ENCODE measurements at places on chromosomes 2 and 18.

GRCh38 chr2:28638102-28638501 lies 113.5 kb upstream of the PPP1CB start:
- no peak for DNase-seq

DNA sequence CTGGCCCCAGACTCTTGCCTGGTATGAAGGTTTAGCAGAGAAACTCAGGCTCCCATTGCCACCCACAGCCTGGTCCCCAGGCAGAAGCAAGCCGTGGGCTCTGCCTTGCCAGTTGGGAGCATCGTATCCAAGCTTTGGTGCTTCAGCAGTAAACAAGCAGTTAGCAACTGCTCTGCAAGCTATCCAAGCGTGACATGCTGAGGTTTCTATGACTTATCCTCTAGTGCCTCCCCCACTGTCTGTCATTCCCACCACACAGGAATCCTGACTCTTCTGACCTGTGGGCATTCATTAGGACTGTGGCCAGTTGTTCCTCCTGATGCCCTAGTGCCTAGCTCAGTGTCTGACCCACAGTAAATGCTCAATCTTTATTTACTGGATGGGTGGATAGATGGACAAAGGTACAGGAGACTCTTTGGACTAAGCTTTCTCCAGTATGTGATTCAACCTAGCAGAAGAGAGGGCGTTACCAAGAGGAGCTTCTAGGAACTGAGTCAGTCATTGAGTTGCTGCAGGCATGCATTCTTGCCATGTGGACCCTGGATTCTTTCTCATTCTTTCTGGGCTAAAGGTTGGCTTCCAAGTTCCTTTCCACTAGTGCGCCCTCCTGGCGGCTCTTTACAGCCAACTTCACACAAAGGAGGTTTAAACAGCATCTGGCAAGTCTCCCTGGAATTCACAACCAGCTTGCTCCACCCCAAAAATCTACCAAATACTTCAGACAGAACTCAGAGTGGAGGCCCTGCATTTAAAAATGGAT lies 40.6 kb upstream of the MRPL19 start:
- DNase-seq: no peak

- DNase-seq: no peak
Observed at GRCh38 chr18:9952633-9953416, 39.0 kb downstream of the VAPA start.

DNA sequence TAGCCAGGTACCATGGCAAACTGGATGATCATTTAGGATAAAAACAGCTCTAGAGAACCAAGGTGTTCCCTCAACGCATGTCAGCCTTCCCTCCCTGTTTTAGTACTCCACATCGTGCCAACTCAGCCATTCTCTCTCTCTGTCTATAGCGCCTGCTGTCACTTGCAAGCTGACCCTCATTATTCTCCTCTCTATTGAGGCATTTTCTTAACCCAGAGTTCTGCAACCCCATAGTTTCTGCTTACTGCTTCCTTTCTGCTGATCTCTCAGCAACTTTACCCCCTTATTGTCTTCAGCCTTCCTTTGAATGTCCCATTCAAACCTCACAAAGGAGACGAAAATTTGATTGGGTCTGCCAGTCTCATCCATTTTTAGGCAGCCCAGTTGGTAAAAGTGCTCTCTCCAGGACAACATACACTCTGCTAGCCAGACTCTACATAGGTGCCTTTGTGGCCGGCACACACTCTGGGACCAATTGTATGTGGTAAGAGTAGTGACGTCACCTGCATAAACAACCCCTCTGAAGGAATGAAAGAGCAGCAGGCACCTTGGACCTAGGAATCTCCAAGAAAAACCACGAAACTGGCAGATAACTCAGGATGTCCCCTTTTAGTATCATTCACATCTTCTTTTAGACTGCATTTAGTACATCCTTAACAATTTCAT lies 367.2 kb upstream of the KCNH7 start:
- DNase-seq: no peak

DNA sequence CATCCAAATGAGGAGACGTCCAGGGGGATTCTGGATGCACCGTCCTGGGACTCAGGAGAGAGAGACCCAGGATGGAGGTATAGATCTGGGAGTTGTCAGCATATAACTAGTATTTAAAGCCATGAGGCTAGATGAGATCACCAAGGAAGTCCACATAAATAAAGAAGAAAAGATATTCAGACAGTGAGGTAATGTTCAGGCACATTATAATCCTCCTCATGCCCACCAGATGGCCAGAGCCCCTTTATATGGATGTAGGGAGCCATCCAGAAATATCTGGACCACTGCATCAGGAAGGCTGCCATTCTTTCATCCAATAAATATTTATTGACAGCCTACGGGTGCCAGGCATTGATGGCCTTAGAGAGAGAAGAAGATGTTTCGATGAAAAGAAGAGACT lies 21.2 kb upstream of the NCKAP5 start:
- no peak for DNase-seq

GRCh38 chr2:168460571-168460970 lies 4.5 kb downstream of the CERS6 start:
- DNase-seq: no peak

DNA sequence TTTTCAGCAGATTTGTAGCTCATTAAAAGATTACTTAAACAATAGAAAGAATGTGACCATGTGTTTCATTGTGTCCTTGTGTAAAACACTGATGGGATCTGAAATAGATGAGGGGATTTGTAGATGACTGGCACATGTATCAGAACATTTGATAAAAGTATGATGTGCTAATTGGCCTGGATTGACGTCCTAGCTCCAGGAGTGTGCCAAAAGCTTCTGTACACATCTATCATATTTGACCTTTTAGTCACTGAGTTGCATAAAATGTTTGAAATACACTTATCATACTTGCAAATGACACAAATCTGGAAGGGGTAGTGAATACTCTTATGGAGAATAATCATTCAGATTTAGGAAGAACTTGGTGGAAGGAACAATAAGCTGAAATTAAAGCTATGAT lies 778.5 kb downstream of the ERBB4 start:
- no peak for DNase-seq

- DNase-seq: no peak
Observed at GRCh38 chr2:28608500-28609424, 112.9 kb downstream of the PLB1 start.

DNA sequence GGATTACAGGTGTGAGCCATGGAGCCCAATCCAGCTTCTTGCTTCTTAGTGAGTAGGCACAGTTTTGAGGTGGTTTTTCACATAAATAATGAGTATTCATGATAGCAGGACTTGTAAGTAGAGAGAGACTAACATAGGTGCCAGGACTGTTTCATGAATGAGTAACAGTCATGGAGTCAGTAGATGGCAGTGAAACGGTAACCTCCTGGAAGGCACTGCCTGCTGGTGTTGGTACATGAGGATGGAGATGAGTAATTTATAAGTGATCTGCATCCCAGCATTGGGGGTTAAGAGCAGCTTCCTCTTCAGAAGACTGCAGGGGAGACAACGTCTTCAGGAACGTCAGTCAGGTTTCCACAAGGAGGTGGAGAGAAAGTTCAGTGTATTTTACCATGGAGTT lies 143.8 kb downstream of the HAUS1 start:
- no peak for DNase-seq

- DNase-seq: no peak
Observed at GRCh38 chr2:100524331-100524730, 38.5 kb upstream of the PDCL3 start.

- DNase-seq: no peak
Observed at GRCh38 chr2:28442328-28442727, 49.7 kb downstream of the FOSL2 start.

DNA sequence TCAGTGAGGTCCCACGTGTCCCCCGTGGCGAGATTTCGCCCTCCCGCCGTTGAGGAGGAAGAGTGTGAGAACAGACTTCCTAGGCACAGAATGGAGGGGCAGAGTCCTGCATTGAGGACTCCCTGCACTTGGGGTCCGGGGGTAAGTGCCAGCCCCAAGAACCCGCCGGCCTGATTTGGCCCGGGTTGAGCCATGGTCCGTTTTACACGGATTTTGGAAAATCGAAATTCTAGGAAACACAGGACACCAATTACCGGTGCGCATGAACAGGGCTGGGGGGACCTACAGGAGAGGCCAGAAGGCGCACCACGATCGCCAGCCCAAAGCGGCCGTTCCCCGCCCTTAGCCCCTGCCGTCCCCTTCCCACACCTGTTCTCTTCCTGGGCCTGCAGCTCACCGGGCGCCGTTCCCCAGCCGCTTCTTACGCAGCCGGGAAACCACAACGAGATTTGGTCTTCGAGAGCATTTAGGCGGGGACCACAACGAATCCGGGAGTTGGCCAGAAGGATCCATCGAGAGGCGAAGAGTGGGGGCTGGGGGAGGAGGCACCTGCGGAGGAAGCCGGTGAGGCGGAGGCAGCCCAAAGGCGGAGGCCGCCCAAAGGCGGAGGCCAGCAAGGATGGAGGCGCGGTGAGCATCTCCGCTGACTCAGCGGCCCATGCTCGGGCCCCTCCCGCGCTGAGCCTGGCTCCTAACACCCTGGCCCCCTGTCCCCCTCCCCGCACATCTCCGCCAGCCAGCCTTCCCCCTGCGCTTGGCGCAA lies 464 bp upstream of the TLX2 start:
- DNase-seq: peak; percentile 54

DNA sequence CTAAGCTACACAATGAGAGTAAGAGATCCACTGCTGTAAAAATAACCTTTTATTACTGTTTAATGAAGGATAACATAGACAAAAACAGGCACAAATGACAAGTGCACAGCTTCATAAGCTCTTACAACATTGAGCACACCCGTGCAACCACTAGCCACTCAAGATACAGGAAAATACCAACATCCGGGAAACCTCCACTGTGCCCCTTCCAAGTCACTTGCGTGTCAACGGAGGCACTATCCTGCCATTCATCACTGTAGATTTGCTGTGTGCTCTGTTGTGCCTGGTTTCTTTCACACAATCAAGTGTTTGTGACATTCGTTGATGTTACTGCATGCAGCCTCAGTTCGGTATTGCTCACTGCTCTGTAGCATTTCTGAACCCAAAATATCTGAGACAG lies 292.9 kb upstream of the MYT1L start:
- no peak for DNase-seq

DNA sequence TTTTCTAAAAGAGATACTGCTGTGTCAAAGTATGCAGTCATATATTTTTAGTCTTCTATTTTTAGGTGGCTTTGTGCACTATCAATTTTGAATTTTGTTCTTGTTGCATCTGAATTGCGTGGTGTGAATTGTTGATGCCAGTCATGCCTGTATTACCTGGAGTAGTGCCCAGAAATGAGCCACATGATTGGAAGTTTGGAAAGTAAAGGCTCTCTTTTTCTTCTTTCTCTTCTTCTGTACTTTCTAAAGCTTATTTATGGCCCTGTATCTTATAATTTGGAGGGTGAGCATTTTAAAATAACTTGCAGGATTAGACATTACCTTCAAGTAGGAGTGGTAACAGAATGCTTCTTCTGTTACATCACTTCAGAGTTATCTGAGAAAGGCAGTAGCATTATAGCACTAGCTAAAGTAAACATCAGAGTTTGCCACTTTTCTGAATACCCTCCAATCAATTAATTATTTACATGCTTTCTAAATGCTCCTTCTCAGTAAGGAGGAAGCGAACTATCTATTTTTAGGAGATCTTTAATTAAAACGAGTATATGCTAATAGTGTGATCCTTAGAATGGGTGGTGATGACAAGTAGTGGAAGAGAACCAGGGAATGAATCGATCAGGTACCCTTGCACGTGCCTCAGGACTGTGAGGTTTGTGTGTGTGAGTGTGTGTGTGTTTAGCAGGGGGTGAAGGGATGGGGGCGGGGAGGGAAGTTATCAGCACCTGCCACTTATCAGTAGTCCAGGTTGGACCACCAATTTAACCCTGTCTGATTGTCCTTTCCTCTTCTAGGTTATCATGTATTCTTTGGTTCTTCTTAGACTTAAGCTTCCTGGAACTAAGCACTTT lies 112.5 kb downstream of the MAP3K20 start:
- no peak for DNase-seq

GRCh38 chr2:85428343-85428881 lies 9.9 kb downstream of the SH2D6 start:
- no peak for DNase-seq

DNA sequence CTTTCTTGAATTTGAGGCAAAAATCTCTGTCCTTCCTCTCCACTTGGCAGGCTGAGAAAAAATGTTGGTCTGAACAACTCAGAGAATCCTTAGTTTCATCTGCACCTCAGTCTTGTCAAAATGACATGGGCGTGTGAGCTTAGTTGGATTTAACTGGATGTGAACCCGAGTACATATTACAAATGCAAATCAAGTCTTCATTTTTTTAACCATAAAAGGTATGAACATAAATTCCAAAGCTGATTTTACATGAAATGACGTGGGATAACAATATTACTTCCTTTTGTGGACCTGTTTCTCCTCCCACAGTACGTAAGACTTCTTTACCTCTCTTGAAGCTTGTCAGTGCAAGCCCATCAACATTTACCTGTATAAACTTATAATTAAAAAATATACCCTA lies 32.6 kb upstream of the RND3 start:
- no peak for DNase-seq

- DNase-seq: no peak
Observed at GRCh38 chr2:69291004-69291650, 95.9 kb downstream of the GFPT1 start.

GRCh38 chr2:48227617-48228344 lies 302.2 kb upstream of the STON1 start:
- DNase-seq: no peak

GRCh38 chr2:97348841-97349240 lies 235.9 kb downstream of the ANKRD36 start:
- no peak for DNase-seq

DNA sequence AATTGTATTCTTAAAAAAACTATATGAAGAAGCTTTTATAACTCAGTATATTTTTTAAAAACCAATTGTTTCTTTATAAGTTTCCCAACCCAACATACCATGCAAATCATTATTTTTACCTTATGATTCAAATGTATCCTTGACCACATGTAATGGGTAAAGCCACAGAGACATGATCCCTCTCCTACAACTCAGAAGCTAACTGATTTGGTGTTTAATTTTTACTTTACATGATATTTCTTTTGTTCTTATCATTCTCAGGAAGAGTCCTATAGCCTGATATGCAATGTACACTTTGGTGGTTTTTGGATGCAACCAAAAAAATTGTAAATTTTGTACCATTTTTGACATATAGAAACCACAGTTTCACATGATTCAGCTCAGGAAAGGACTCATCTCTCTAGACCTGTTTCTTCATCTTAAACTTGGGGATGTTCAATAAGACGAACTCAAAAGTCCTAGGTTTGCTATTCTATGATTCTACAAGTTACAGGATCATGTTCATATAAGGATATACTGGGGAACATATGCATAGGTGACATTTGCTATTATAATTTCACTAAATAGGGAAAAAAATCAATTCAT lies 85.2 kb upstream of the RBBP8 start:
- no peak for DNase-seq

- no peak for DNase-seq
Observed at GRCh38 chr2:165009466-165009865, 54.1 kb upstream of the SLC38A11 start.

GRCh38 chr2:239874636-239875356 lies 150.3 kb downstream of the NDUFA10 start:
- DNase-seq: peak; percentile 8

DNA sequence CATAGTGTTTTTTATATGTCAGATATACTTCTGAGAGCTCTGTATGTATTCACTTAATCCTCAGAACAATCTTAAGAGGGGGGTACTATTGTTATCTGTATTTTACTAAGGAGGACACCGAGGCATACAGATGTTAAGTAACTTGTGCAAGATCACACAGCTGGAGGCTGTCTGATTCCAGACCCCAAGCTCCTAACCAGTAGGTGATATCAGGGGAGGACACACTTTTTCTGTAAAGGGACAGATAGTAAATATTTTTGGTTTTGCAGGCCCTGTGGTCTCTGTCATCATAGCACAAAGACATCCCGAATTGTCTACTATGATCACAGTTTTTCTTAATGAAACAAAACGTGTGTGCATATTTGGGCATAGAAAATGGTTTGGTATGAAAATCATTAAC lies 143.7 kb downstream of the LAMA3 start:
- DNase-seq: no peak

All from H9 (cell line).